Stimulated activated CD8-positive, alpha-beta memory T cell treated with anti-CD3 and anti-CD28 coated beads, Interleukin-4, amount 100 ng/mL, for 48 hours (primary cell): ENCODE measurements at places on chromosomes 6 and 20.

GRCh38 chr6:134621858-134622257 is 303.9 kb upstream of the SGK1 start:
- no peak for DNase-seq

- DNase-seq, result no peak
These were observed 398.8 kb downstream of the HACE1 start for GRCh38 chr6:104460738-104461483.

GRCh38 chr6:154488248-154488593 is 22.3 kb downstream of the CNKSR3 start:
- DNase-seq, result no peak

DNA sequence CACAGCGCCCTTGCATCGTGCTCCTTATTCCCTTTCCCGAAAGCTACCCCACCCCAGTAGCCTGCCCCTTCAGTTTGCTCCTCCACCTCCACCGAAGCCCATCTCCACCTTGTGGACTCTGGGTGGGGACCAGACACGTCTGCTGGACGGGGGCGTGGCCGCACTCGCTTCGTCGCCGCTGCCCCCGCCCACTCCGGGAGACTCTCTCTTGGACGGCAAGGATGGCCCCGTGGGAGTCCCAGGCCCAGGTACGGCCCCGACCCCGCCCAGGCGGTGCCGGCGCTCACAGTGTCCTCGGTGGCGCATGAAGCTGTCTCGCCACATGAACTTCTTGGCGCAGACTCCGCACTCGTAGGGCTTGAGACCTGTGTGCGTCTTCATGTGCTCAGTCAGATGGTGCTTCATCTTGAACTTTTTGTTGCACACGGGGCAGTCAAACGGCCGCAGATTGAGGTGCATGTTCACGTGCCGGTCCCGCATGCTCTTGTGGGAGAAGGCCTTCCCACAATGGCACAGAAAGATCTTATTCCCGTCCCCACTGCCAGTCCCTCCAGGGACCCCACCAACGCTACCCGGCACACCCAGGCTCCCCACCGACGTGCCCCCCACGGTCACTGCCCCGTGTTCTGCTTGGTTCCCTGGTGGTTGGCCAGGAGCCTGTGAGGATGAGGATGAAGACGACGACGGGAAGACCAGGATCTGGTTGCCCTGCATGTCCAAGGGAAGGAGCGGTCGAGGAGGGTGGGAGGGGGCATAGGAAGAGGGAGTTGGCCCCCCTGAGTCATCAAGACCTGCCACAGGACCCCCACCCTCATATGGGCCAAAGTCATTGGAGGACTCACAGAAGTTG is 1.3 kb upstream of the TAPBP start:
- DNase-seq, result peak; percentile 39

GRCh38 chr6:168949981-168950857 is 303.4 kb downstream of the THBS2 start:
- DNase-seq, result no peak

- peak; percentile 58 for DNase-seq
These were observed 42.8 kb upstream of the DYNLRB1 start for GRCh38 chr20:34473262-34473883.

- no peak for DNase-seq
These were observed 80.4 kb downstream of the POPDC3 start for GRCh38 chr6:105099371-105099770.

- peak; percentile 60 for DNase-seq
These were observed 4.6 kb downstream of the TMEM181 start for GRCh38 chr6:158564243-158565121.

- no peak for DNase-seq
These were observed 52.4 kb downstream of the SYNJ2 start for GRCh38 chr6:158033751-158034702.

DNA sequence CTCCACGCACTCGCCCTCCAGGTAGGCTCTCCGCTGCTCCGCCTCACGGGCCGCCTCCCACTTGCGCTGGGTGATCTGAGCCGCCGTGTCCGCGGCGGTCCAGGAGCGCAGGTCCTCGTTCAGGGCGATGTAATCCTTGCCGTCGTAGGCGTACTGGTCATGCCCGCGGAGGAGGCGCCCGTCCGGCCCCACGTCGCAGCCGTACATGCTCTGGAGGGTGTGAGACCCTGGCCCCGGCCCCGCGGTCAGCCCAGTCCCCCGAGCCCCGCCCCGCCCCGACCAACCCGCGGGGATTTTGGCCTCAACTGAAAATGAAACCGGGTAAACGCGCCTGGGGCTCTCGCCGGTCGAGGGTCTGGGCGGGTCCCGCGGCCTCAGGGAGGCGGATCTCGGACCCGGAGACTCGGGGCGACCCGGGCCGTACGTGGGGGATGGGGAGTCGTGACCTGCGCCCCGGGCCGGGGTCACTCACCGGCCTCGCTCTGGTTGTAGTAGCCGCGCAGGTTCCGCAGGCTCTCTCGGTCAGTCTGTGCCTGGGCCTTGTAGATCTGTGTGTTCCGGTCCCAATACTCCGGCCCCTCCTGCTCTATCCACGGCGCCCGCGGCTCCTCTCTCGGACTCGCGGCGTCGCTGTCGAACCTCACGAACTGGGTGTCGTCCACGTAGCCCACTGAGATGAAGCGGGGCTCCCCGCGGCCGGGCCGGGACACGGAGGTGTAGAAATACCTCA is 598 bp downstream of the HLA-B start:
- peak; percentile 60 for DNase-seq

- no peak for DNase-seq
These were observed 1001.9 kb upstream of the FLRT3 start for GRCh38 chr20:15339264-15339663.

DNA sequence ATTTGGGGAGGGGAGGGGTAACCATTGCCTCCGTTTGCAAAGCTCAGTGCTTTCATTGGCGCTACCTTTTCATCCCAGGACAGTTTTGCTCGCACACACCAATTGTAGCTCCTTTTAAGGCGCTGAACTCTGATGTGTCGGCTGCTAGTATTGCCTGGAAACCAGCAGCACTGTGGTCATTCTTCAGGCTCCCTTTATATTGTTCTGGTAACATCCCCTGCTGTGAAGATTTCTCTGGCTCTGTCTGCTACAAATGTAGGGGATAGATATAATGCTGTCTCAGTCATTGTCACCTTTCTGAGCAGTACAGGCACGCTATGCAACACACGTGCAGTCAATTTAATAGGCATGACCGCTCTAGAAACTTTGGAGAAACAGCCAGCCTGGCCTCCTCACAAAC is 172.9 kb upstream of the SASH1 start:
- no peak for DNase-seq

DNA sequence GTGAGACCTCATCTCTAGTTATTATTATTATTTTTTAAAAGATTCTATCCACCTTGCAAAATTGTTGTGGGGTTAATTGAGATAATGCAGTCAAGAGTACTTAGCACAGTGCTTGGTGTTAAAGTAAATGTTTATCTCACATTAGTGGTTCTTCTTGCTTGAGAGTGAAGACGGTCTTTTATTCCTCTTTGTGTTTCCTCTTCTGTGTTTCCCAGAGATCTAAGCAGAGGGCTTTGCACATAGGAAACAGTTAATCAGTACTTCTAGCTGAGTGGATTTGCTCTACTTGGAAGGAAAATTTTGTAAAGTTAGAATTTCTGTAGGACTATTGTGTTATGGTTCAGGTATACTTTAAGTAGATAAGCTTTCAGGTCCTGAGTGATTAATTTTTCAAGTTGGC is 3.5 kb downstream of the ARMC2 start:
- no peak for DNase-seq

- DNase-seq, result no peak
These were observed 60.0 kb upstream of the ZNF831 start for GRCh38 chr20:59103573-59103972.

- peak; percentile 49 for DNase-seq
These were observed 202.2 kb upstream of the PRND start for GRCh38 chr20:4519534-4519933.

GRCh38 chr6:153424719-153425400 is 293.8 kb upstream of the RGS17 start:
- DNase-seq, result no peak

DNA sequence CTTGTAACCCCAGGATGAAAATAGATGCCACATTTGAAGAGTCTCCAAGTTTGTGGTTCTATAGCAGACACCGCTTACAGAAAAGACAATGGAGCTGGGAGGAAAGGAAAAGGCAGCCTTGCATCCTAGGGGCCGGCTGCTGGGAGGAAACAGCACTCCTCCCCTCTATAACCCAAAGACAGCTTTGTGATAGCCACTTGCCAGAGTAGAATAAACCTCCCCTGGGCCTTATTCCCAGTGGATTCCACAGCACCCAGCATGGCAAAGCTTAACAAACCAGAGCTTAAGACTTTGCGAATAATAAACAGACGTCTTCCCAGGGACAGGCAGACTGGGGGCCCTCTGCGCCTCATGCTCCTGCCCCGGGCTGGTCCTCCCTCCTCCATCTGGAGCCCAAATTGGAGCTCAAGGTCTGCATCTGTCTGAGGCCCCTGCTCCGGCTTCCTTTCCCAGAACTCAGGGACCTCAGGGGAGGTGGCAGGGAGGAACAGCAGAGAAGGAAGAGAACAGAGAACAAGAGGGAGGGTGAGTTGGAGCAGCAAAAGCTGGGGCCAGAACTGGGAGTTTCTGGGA is 8.8 kb upstream of the TAF8 start:
- DNase-seq, result peak; percentile 34

DNA sequence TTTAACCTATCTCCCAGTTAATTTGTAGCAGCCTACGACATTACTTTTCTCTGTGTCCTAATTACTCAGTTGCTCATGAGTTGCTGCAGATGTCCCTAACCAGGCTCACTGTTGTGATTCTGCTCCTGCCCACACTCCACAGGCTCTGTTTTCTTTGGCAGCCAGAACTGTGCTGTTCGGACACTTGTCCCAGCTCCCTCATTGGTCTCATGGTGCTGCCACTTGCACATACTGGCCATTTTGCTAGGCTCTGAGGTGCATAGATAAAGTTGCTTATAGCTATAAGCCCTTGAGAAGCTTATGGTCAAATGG is 55.0 kb downstream of the NOX3 start:
- no peak for DNase-seq

DNA sequence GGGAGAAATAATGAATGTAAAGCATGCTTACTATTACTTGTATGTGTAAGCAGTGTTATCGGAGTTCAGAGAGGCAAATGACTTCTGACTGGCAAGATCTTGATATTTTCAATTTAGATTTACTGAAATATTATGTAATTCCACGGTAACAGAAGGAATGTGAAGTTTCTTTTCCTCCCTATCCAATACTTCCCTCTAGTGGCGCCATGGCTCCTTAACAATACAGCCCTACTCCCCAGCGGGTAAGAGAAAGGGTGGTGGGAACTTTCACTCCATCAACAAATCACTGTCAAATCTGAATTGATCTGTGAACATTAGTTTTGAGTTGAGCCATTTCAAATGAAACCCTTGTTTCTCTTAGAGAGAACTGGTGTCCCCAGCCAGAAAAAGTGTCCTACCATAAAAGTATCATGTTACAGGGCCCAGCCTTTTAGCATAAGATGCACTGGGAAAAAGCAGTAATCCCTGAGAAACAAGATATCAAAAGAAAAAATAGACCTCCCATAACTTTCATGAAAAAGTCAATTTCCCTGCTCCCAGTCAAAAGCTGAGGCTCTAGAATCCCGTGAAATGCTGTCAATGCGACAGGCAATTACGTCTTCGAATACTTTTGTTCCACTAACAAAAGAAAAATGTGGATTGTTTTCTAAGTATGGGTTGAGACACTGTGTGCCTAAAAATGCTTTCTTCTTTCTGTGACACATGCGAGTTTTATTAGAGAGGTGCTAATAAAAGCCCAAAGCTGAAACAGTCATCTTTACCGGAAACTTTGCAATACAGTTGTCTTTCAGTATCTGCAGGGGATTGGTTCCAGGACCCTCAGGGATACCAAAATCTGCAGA is 12.9 kb downstream of the COX7A2 start:
- no peak for DNase-seq

DNA sequence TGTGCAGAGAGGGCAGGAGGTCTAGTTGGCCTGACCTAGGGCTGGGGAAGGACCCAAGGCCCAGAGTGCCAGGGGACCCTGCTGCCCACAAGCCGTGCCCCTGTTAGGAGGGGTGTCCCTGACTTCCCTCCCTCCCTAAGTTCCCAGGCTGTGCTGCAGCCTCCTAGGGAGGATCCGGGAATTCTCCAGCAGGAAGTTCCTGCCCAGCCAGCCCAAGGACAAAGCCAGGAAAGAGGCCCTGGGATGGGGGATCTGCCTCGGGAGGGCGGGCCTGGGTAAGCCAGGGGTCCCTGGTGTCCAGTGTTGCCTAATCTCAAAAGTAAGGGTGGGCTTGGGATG is 9.3 kb upstream of the BAK1 start:
- DNase-seq, result no peak

DNA sequence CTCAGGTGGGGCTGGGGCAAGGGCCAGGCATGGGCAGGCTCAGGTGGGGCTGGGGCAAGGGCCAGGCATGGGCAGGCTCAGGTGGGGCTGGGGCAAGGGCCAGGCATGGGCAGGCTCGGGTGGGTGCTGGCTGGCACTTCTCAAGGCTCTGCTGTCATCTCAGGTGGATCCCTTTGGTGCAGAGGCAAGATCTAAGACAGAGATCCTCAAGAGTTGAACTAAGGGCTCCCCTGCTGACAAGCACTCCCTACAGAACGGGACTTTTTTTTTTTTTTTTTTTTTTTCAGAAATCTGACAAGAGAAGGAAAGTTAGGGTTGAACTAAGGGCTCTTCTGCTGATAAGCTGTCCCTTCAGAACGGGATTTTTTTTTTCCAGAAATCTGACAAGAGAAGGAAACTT is 24.9 kb downstream of the MMP24OS start:
- DNase-seq, result no peak
